ENCODE measurements at places on chromosomes 11 and 22.
A peak's percentile ranks its signal among the peaks of the same experiment; 100 is the strongest.

- no peak for DNase-seq
Observed at GRCh38 chr11:3010521-3011275, 18.6 kb upstream of the NAP1L4 start.

DNA sequence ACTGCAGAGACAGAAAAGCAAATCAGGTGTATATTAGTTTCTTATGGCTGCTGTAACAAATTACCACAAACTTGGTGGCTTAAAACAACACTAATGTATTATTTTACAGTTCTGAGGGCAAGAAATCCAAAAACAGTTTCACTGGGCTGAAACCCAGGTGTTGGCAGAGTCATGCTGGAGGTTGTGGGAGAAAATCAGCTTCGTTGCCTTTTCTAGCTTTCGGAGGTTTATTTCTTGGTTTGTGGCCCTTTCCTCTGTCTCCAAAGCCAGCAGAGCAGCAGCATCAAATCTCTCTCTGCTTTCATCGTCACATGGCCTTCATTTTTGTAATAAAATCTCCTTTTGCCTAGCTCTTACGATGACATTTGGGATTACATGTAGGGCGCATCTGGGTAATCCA, 33.0 kb upstream of the OR6M1 start:
- DNase-seq: no peak

GRCh38 chr11:134731213-134731961, 319.3 kb upstream of the B3GAT1 start:
- no peak for DNase-seq

- DNase-seq: no peak
Observed at GRCh38 chr11:102981324-102981910, 25.9 kb upstream of the MMP13 start.

DNA sequence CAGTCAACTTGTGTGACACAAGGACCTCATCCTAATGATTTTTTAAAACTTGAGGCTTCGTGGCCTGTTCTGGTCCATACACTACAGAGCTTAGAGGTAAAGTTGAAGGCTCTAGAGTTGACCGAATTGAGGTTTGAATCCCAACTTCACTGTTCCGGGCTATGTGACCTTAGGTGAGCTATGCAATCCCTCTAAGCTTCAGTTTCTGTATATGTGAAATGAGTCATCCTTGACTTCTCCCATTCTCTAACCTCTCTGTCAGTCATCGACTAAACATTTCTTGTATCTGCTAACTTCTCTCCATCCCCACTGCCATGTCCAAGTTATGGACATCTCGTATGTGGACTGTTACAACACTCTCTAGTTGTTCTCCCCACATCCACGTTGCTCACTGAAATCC, 178.2 kb upstream of the TMEM45B start:
- no peak for DNase-seq

GRCh38 chr11:64006398-64006797, 20.2 kb downstream of the OTUB1 start:
- DNase-seq: peak; percentile 55

GRCh38 chr11:43856993-43857392, 23.6 kb upstream of the ALKBH3 start:
- no peak for DNase-seq

- DNase-seq: no peak
Observed at GRCh38 chr11:134069426-134070341, 812 bp downstream of the JAM3 start.

GRCh38 chr22:30636226-30637077, 871 bp downstream of the SLC35E4 start:
- peak; percentile 49 for DNase-seq

DNA sequence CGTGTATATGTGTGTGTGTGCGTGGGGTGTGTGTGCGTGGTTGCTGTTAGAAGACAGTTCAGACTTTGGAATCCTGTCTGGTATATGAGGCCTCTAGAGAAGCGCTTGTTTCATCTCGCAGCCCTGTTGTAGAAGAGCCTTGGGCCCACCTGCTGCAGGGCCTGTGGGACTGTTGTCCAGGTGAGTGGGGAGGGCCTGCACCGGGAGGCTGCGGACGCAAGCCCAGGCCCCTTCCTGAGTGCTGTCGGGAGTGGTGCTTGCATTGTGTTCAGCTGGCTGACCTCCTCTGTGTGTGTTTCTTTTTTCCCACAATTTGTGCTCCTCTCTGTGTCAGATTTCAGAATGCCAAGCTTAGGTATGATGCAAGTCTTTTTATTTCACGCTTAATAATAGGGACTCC, 128.4 kb downstream of the TBC1D22A start:
- DNase-seq: no peak

- DNase-seq: no peak
Observed at GRCh38 chr11:58805065-58805464, 39.4 kb downstream of the GLYATL2 start.

- no peak for DNase-seq
Observed at GRCh38 chr11:60158636-60159035, 24.2 kb downstream of the MS4A6A start.

DNA sequence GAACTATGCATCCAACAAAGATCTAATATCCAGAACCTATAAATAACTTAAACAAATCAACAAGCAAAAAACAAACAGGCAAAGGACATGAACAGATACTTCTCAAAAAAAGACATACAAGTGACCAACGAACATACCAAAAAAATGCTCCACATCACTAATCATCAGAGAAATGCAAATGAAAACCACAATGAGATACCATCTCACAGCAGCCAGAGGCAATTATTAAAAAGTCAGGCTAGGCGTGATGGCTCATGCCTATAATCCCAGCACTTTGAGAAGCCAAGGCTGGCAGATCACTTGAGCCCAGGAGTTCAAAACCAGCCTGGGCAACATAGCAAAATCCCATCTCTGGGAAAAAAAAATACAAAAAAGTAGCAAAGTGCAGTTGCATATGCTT, 10.7 kb downstream of the SAA4 start:
- no peak for DNase-seq

DNA sequence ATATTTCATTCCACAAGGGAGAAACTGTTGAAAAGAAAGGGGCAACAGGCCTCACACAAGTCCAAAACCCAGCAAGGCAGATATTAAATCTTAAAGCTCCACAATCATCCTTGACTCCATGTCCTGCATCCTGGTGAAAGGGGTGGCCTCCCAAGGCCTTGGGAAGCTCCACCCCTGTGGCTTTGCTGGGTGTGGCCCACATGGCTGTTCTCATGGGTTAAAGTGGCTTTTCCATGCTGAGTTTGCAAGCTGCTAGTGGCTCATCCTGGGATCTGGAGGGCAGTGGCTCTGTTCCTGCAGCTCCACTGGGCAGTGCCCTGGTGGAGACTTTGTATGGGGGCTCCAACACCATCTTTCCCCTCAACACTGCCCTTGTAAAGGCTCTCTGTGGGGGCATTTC, 106.4 kb downstream of the CTNND1 start:
- DNase-seq: no peak

- DNase-seq: no peak
Observed at GRCh38 chr22:45843986-45844385, 133.0 kb downstream of the WNT7B start.

DNA sequence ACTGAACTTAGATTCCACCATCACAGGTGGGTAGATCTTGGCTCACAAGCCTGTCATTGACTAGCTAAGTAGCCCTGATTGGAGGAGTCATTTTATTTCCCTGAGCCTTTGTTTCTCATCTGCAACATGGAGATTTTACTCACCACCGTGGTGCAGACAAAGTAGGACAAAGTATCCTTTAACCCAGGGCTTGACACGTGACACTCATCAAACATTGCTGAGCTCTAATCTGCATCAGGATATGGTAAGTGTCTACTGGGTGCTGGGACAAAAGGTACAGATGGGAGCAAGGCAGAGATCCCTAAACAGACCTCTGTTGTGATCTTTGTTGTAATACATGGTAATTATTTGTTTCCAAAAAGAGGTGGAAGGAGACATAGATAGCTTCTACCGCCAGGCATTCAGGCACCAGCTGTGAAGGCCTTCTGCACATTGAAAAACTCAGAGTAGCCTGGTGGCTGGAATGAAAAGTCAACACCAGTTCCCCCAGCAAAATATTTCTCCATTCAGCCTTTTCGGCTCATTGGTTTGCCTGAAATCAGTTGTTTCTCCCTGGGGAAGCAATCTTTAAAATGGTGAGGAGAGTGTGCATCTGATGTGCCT, 18.3 kb upstream of the MICAL2 start:
- no peak for DNase-seq

- peak; percentile 28 for DNase-seq
Observed at GRCh38 chr11:112453601-112454577, 193.2 kb upstream of the PLET1 start.

DNA sequence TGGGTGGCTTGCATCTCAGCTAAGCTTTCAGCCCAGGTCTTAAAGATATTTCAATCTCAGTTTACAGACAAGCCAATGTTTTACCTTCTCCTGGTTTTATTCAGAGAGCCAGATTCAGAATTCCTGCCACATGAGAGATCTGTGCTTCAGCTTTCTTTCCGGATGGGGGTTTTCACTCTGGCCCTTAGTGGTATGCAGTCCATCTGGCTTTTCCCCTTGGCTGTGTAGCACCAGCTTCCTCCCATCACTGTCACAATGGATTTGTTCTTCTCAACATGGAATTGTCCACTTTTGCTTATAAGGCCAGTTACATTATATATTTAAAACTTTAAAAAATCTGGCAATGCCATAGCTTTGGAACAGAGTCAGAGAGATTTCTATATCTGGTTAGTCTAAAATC, 303.9 kb downstream of the ETS1 start:
- no peak for DNase-seq

- no peak for DNase-seq
Observed at GRCh38 chr11:5247472-5248192, 2.0 kb downstream of the HBG1 start.

- DNase-seq: no peak
Observed at GRCh38 chr11:76226626-76227025, 20.3 kb upstream of the WNT11 start.

DNA sequence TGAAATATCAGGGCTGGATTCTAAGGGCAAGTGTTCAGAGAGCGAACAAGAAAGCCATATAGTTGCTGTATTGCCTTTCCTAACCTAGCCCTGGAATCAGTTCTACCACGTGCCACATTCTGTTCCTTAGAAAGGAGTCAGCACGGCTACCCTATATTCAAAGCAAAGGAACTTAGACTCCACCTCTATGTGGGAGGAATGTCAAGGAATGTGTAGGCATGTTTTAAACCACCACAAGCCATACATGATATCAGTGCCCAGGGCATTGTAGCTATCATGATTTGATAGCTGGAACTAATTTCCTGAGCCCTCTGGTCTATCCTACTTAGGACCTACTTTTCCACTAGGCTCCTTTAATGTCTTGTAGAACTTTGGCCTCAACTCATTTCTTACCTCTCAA, 2.5 kb upstream of the EIF4ENIF1 start:
- no peak for DNase-seq

GRCh38 chr22:24875862-24876506, 70.0 kb downstream of the SGSM1 start:
- DNase-seq: no peak

DNA sequence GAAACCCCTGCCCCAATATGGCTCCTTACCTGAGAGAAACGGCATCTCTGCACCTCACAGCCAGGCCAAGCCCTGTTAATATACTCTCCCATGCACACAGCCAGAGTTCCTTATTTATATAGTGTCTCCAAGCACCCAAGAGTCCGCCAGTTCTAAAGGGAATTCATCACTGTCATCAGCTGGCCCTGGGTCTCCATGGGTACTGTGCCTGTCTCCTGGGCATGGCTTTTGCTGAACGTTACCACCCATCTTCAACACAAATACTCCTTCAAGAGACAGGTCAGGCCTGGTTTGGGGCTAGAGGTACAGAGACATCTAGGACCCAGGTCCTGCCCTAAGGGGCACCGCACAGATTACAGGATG, 1.6 kb upstream of the ATG16L2 start:
- DNase-seq: no peak

- DNase-seq: no peak
Observed at GRCh38 chr11:85828640-85828978, 17.7 kb upstream of the SYTL2 start.

- no peak for DNase-seq
Observed at GRCh38 chr22:27856386-27856785, 54.8 kb upstream of the MN1 start.

DNA sequence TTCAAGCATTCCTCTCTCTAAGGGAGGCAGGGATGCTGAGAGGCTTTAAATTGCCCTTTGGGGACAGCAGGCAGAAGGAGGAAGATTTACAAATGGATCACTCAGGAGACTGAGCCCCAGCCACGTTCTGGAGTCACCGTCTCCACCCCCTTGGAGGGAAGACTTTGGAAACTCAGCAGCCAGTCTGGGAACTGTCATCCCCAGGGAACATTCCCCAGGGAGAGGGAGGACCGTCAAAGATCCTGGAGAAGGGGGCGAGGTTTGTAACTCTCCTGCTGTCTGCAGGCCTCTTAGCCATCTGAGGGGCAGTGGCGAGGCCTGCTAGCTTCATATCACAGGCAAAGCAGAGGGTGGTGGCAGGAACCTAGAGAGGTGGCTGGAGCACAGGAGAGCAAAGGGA, 56.1 kb upstream of the SLC22A12 start:
- DNase-seq: no peak

GRCh38 chr11:113876074-113876797, 864 bp upstream of the USP28 start:
- DNase-seq: no peak

DNA sequence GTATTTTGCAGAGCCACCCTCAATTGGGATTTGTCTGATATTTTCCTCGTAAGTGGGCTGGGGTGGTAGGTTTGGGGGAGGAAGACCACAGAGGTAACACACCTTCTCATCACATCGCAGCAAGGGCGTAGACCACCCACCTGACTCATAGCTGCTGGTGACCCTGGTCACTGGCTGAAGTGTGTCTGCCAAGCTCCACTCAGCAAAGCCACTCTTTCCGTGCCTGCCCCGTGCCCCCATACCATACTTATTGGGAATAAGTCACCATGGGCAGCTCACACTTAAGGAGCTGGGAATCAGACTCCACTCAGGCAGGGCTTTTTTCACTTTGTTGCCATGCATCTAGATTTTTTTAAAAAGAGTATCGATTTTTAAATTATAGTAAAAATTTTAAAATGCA, 111.6 kb downstream of the PHF21B start:
- DNase-seq: no peak

DNA sequence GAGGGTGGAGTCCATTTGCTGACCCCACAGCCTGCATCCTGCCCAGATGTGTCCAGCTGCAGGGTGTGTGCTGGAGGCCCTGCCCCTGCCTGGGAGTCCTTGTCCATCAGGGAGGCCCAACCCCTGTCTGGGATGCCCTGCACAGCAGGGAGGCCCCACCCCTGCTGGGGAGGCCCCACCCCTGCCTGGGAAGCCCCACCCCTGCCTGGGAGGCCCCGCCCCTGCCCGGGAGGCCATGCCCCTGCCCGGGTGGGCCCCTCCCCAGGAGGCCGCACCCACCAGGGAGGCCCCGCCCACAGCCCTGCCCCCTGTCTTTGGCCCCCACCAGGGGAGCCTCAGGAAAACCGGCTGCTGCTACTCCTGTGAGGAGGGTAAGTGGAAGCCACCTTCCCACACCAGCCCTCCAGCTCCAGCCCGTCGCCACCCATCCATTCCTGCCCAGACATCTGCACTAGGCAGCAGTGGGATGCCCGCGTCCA, 37.2 kb downstream of the MUC5B start:
- peak; percentile 82 for DNase-seq
